Thoracic aorta endothelial cell (primary cell): ENCODE measurements at places on chromosomes 7 and 10. TPM values are rescaled to one million over a fixed set of nuclear protein-coding genes. Genes with fewer than 3 reads are reported as not detected.

Gene DRGX
- not detected in 2 replicates for total RNA-seq

Gene MALRD1
- not detected in 2 replicates for total RNA-seq

Gene SPDYE16
- total RNA-seq, result not detected in 2 replicates

Gene TAS2R41
- not detected in 2 replicates for total RNA-seq

Gene FRMPD2
- 0.07 TPM in 1 of 2 replicates, not detected in the other for total RNA-seq

Gene FGFR2
- 0.27 and 0.36 TPM in 2 replicates for total RNA-seq

Gene IFIT1B
- total RNA-seq, result not detected in 2 replicates

Gene NPTX2
- total RNA-seq, result 0.40 and 0.72 TPM in 2 replicates

Gene KDM7A
- 9.5 and 9.6 TPM in 2 replicates for total RNA-seq

Gene LYZL2
- not detected in 2 replicates for total RNA-seq

Gene PIP
- not detected in 2 replicates for total RNA-seq

Gene GRM8
- total RNA-seq, result not detected in 2 replicates

Gene ACBD7
- total RNA-seq, result 1.7 and 3.3 TPM in 2 replicates

Gene JAKMIP3
- total RNA-seq, result under 0.01 TPM in 2 replicates

Gene SLC26A4
- total RNA-seq, result 1.7 and 2.0 TPM in 2 replicates

Gene CALHM1
- total RNA-seq, result not detected in 2 replicates

Gene GCK
- total RNA-seq, result 0.13 and 0.14 TPM in 2 replicates

Gene LIPN
- not detected in 2 replicates for total RNA-seq

Gene FAM25G
- total RNA-seq, result not detected in 2 replicates

Gene CREB3L2
- total RNA-seq, result 36.8 and 65.3 TPM in 2 replicates

Gene CABCOCO1
- 0.07 and 0.27 TPM in 2 replicates for total RNA-seq

Gene GJD4
- total RNA-seq, result not detected in 2 replicates

Gene GPER1
- 1.5 and 2.0 TPM in 2 replicates for total RNA-seq

Gene PRPF18
- 39.0 and 51.5 TPM in 2 replicates for total RNA-seq

Gene FANK1
- total RNA-seq, result 1.2 TPM in 2 replicates

Gene CAMK2B
- 1.1 and 1.8 TPM in 2 replicates for total RNA-seq

Gene GATA3
- 1.4 and 4.0 TPM in 2 replicates for total RNA-seq

Gene STEAP1B
- 67.3 and 112 TPM in 2 replicates for total RNA-seq

Gene SGPL1
- total RNA-seq, result 19.1 and 23.0 TPM in 2 replicates

Gene KLF14
- not detected in 2 replicates for total RNA-seq

Gene GNGT1
- not detected in 2 replicates for total RNA-seq

Gene SVOPL
- total RNA-seq, result under 0.01 TPM in 1 of 2 replicates, not detected in the other

Gene CDHR1
- total RNA-seq, result 0.07 and 0.13 TPM in 2 replicates

Gene CRPPA
- 2.2 and 2.3 TPM in 2 replicates for total RNA-seq

Gene MAPK8
- total RNA-seq, result 71.9 and 88.8 TPM in 2 replicates

Gene AMZ1
- total RNA-seq, result 0.14 TPM in 1 of 2 replicates, not detected in the other

Gene C10orf95
- total RNA-seq, result 0.13 and 0.29 TPM in 2 replicates

Gene FFAR4
- not detected in 2 replicates for total RNA-seq
